ENCODE measurements at places on chromosomes 2 and 18. TPM values are rescaled to one million over a fixed set of nuclear protein-coding genes. Genes with fewer than 3 reads are reported as not detected.

IL36RN gene
- not detected for total RNA-seq

KCNG2 gene
- total RNA-seq, result 0.23 TPM

CNDP1 gene
- 0.15 TPM for total RNA-seq

UBR3 gene
- total RNA-seq, result 51.9 TPM

BUB1 gene
- 0.74 TPM for total RNA-seq

POMC gene
- total RNA-seq, result 1.5 TPM

ERICH2 gene
- total RNA-seq, result 1.5 TPM

- H3K36me3 ChIP-seq, result no peaks in the 10 kb centered on the region
- no peaks in the 10 kb centered on the region for H3K27me3 ChIP-seq
- H3K4me3 ChIP-seq, result no peak overlapping the region
- DNase-seq, result no peak
- H3K4me1 ChIP-seq, result no peaks in the 10 kb centered on the region
Measured at GRCh38 chr2:190207930-190208329, 111.7 kb downstream of the HIBCH start.

DNA sequence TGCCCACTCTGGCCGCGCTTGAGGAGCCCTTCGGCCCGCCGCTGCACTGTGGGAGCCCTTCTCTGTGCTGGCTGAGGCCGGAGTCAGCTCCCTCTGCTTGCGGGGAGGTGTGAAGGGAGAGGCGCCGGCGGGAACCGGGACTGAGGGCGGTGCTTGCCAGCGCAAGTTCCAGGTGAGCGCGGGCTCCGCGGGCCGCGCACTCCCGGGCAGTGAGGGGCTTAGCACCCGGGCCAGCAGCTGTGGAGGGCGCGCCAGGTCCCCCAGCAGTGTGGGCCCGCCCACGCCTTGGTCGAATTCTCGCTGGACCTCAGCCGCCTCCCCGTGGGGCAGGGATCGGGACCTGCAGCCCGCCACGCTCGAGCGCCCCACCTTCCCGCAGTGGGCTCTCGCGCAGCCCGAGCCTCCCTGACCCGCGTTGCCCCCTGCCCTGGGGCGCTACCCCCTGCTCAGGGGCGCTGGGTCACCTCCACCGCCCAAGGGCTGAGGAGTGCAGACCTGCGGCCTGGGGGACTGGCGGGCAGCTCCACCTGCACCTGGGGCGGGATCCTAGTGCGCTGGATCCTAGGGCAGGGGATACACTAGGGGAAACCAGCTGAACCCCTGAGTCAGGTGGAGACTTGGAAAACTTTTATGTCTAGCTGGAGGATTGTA, 97.3 kb downstream of the CD8B2 start:
- H3K27ac ChIP-seq, result no peak overlapping the region
- no peak overlapping the region for H3K4me3 ChIP-seq
- H3K36me3 ChIP-seq, result no peaks in the 10 kb centered on the region
- DNase-seq, result no peak
- H3K27me3 ChIP-seq, result no peaks in the 10 kb centered on the region

GRCh38 chr2:235433860-235434259, 60.0 kb upstream of the AGAP1 start:
- peak; percentile 22 for DNase-seq
- no peak overlapping the region for H3K4me3 ChIP-seq
- H3K27me3 ChIP-seq, result no peaks in the 10 kb centered on the region
- H3K27ac ChIP-seq, result peak overlapping the region; percentile 44
- H3K36me3 ChIP-seq, result no peaks in the 10 kb centered on the region

DNA sequence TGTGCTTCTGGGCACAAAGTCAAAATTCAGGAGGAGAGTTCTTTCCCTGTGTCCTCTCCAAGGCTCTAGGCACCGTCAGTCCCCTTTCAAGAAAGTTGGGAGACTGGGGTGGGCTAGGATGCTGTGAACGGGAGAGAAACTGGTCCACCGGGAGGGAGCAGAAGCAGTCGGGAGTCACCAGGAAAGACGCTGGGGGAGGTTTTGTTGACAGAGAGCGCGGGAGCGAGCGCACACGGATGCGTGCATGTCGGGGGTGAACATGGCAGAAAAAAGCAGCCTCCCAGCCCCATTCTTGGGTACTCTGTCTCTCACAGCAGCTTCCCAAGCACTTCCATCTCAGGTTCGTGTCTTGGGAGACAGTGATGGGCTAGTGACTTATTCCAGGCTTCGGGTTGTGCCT, 97.1 kb upstream of the PXDN start:
- H3K27me3 ChIP-seq, result no peaks in the 10 kb centered on the region
- no peak for DNase-seq
- H3K4me1 ChIP-seq, result no peaks in the 10 kb centered on the region
- no peak overlapping the region for H3K27ac ChIP-seq

GRCh38 chr2:29920631-29921559, 491 bp downstream of the ALK start:
- H3K4me3 ChIP-seq, result peak overlapping the region; percentile 12
- H3K27me3 ChIP-seq, result no peaks in the 10 kb centered on the region
- no peak for DNase-seq
- peaks cover 17% of the 10 kb centered on the region for H3K4me1 ChIP-seq

GRCh38 chr18:78637442-78638402, 341.9 kb upstream of the SALL3 start:
- H3K4me1 ChIP-seq, result no peaks in the 10 kb centered on the region
- no peak for DNase-seq
- H3K27ac ChIP-seq, result no peak overlapping the region
- no peaks in the 10 kb centered on the region for H3K36me3 ChIP-seq

DNA sequence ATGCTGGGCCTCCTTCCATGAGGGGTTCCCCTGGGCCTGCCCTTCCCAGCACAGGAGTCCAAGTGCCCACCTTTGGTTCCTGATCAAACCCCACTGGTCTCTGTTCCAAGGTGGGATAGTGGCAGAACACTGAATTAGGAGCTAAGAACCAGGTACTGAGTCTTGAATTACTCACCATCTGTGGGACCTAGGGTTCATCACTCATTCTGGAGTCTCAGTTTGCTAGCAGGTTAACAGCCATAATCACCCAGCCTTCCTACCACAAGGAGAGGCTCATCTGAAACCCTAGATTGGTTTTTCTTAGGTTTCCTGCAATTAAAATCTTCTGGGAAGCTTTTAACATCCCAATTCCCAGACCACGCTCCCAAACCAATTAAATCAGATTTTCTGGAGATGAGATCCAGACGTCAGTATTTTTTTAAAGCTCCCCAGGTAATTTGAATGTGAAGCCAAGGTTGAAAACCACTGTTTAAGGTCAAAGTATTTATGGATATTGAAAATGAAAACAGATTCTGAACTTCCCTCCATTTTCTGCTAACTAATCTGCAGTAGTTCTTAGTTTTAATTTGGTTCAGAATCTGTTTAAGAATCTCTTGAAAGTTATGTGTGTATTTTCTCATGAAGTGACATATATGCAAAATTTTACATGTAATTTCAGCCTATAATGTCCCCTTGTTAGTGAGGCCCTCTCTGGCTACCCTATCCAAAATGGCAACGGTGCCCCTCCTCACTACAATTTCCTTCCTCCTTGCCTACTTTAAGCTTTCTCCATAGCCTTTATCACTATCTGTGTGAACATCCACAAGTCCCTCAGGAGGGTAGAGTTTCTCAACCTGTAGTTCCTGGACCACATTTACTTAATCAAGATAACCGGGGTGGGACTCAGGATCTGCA, 166.5 kb upstream of the CXCR4 start:
- H3K27ac ChIP-seq, result no peak overlapping the region
- no peaks in the 10 kb centered on the region for H3K36me3 ChIP-seq
- no peak overlapping the region for H3K4me3 ChIP-seq
- no peak for DNase-seq

GRCh38 chr2:604854-605524, 72.2 kb downstream of the TMEM18 start:
- no peaks in the 10 kb centered on the region for H3K36me3 ChIP-seq
- H3K4me3 ChIP-seq, result no peak overlapping the region
- no peak for DNase-seq
- H3K4me1 ChIP-seq, result no peaks in the 10 kb centered on the region

DNA sequence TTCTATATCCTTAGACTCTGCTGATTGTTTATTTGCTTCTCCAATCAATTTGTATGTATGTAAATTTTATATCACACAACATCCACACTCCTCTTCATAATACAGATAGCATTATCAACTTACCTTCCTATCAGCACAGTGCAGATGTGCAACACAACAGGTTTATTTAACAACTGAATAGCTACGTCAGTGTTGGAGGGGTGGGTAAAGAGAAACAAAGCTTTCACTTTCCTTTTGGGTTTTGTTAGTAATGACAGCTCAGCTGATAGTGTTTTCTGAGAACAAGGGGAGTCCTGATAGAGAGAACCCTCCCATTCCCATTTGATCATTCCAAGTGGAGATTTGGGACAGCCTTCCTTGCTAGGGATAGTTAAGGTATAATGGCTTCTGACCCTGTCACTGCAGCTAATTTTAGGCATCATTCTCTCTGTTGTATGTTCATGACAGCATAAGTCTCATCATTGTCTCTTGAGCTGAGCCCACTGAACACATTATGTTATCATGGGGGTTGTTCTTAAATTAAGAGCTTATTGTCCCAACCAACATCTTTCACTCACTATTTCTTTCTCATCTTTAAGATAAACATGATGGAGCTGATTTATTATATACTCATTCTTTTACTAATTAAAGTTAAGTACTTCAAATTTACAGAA, 227.7 kb downstream of the GPD2 start:
- H3K4me3 ChIP-seq, result no peak overlapping the region
- DNase-seq, result no peak
- H3K4me1 ChIP-seq, result no peaks in the 10 kb centered on the region

GRCh38 chr2:34401186-34401585, 802.1 kb upstream of the FAM98A start:
- no peaks in the 10 kb centered on the region for H3K36me3 ChIP-seq
- no peaks in the 10 kb centered on the region for H3K4me1 ChIP-seq
- no peak overlapping the region for H3K4me3 ChIP-seq
- DNase-seq, result no peak
- H3K27ac ChIP-seq, result no peak overlapping the region

- H3K27me3 ChIP-seq, result no peaks in the 10 kb centered on the region
- no peaks in the 10 kb centered on the region for H3K36me3 ChIP-seq
- no peaks in the 10 kb centered on the region for H3K4me1 ChIP-seq
- no peak overlapping the region for H3K4me3 ChIP-seq
- DNase-seq, result no peak
Measured at GRCh38 chr18:36107477-36107876, 21.7 kb downstream of the SLC39A6 start.

GRCh38 chr2:120902592-120902991, 166.9 kb downstream of the GLI2 start:
- no peak overlapping the region for H3K4me3 ChIP-seq
- no peak overlapping the region for H3K27ac ChIP-seq
- no peak for DNase-seq
- H3K27me3 ChIP-seq, result no peaks in the 10 kb centered on the region

GRCh38 chr18:73245345-73245744, 377.6 kb upstream of the NETO1 start:
- no peaks in the 10 kb centered on the region for H3K36me3 ChIP-seq
- no peaks in the 10 kb centered on the region for H3K27me3 ChIP-seq
- H3K4me1 ChIP-seq, result no peaks in the 10 kb centered on the region
- no peak overlapping the region for H3K4me3 ChIP-seq

DNA sequence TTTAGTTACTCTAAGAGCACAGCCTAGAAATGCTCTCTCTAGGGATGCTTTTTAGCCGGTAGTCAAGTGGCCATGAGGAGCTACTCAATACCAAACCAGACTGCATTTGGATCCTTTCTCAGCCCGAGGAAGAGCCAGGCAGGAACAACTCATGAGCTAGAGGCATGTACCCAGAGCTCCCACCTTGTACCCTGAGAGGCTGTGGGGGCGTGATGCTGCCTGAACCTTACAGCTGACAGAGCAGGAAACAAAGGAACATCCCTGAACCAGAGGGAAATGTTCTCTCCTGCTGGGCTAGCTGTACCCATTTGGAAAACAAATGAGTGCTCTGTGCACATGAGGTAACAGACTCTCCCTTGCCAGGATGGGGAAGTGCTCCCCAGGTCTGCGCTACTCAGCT, 131.6 kb downstream of the OSR1 start:
- no peak overlapping the region for H3K27ac ChIP-seq
- DNase-seq, result no peak
- no peaks in the 10 kb centered on the region for H3K36me3 ChIP-seq
- H3K4me1 ChIP-seq, result no peaks in the 10 kb centered on the region
- no peak overlapping the region for H3K4me3 ChIP-seq

- no peak for DNase-seq
- H3K4me3 ChIP-seq, result no peak overlapping the region
- peak overlapping the region; percentile 12 for H3K27ac ChIP-seq
- no peaks in the 10 kb centered on the region for H3K36me3 ChIP-seq
Measured at GRCh38 chr2:72561621-72562318, 264.1 kb downstream of the EXOC6B start.

DNA sequence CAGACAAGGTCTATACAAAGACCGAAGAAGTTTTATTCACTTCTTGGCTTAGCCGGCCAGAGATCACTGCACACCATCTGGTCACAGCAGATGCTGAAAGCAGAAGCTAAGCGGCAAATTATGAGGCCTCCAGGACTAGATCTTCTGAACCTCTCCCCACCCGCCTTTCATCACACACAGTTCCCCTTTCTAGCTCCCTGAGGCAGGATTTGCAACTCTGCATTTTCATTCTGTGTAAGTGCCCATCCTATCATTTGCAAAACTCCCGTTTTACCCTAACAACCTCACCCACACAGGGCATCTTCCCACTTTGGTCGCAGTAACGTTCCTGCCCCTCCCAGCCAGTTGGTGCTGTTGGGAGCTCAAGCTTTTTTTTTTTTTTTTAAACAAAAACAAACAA, 3.1 kb upstream of the MOB1A start:
- H3K4me1 ChIP-seq, result peaks cover 6% of the 10 kb centered on the region
- H3K4me3 ChIP-seq, result no peak overlapping the region
- H3K27ac ChIP-seq, result no peak overlapping the region
- DNase-seq, result no peak
- H3K27me3 ChIP-seq, result no peaks in the 10 kb centered on the region

DNA sequence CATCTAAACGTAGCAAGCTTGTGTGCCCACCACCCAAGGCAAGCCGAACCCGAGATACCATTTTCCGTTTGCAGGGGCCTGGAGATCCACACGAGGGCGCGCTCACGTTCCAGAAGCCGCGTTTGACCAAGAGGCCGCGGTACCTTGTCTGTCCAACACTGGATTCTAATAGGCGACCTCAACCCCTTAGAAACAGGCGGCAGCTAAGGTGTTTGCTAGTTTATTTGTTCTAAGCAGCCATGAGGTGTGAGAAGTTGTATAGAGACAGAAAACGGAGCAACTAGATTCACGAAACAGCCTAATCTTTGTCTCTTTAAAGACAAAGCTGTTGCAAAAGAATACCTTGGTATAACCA, 4.2 kb downstream of the HOXD11 start:
- peak overlapping the region; percentile 29 for H3K4me3 ChIP-seq
- peaks cover 6% of the 10 kb centered on the region for H3K27me3 ChIP-seq
- H3K4me1 ChIP-seq, result peaks cover 5% of the 10 kb centered on the region
- peak; percentile 51 for DNase-seq
- H3K27ac ChIP-seq, result no peak overlapping the region
- H3K36me3 ChIP-seq, result no peaks in the 10 kb centered on the region

GRCh38 chr2:18883616-18884456, 294.5 kb upstream of the NT5C1B start:
- H3K27ac ChIP-seq, result no peak overlapping the region
- H3K4me1 ChIP-seq, result no peaks in the 10 kb centered on the region
- no peak overlapping the region for H3K4me3 ChIP-seq
- no peak for DNase-seq

All from ovary (tissue), 10 donors.